Fibroblast of skin of back (primary cell): ENCODE measurements at places on chromosomes 5 and 9.

DNA sequence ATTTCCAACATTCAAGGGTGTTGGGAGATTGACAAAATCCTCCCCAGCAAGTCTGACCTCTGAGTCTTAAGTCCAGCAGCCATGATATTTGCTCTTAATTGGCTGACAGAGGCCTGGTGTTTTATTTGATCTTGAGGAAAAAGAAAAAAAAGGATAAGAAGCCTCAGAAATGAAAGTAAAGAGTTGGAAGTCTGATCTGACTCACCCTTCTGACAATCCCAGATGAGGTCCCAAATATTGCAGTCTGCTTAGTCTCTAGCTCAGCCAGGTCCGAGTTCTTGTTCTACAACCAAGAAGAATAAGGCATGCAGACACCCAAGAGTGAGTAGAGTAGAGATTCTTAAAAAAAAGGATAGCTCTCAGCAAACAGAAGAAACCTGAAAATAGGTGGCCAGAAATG is 632.5 kb upstream of the ST8SIA4 start:
- no peak for DNase-seq

DNA sequence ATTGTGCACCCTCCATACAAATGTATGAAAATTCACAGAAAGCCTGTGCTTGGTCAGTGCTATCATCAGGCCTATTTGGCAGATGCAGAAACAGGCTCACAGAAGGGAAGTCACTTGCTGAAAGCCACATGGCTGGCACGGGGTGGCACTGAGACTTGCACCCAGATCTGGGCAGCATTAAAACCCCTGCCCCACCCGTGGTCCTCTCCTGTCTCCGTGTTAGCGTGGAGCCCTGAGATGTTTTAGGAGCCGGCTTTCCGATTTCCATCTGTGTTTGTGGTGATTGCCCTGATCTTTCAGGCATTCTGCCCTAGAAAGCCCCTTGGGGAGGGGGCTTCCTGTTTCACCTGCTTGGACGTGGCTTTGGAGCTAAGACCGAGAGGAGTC is 102.2 kb upstream of the IER5L start:
- DNase-seq, result no peak

- no peak for DNase-seq
These were observed 71.0 kb upstream of the MELK start for GRCh38 chr9:36501727-36502126.

DNA sequence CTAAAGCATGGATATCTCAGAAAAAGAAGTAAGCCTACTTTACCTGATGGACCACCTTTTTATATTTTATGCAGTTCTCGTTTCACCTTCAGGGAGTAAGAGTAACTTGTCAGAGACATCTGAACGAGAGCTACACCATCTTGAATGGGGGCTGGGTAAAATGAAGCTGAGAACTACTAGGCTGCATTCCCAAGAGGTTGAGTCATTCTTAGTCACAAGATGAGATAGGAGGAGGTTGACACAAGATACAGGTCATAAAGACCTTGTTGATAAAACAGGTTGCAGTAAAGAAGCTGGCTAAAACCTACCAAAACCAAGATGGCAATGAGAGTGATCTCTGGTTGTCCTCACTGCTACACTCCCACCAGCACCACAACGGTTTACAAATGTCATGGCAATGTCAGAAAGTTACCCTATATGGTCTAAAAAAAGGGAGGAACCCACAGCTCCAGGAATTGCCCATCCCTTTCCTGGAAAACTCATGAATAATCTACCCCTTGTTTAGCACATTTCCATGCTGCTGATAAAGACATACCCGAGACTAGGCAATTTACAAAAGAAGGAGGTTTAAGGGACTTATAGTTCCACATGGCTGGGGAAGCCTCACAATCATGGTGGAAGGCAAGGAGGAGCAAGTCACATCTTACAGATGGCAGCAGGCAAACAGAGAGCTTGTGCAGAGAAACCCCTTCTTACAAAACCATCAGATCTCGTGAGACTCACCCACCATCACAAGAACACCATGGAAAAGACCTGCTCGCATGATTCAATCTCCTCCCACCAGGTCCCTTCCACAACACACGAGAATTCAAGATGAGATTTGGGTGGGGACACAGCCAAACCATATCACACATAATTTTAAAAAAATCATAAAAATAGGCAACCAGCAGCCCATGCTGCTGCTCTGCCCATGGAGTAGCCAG is 62.5 kb downstream of the GIN1 start:
- peak; percentile 20 for DNase-seq

- no peak for DNase-seq
These were observed 329.3 kb upstream of the TLE4 start for GRCh38 chr9:79242489-79242888.

DNA sequence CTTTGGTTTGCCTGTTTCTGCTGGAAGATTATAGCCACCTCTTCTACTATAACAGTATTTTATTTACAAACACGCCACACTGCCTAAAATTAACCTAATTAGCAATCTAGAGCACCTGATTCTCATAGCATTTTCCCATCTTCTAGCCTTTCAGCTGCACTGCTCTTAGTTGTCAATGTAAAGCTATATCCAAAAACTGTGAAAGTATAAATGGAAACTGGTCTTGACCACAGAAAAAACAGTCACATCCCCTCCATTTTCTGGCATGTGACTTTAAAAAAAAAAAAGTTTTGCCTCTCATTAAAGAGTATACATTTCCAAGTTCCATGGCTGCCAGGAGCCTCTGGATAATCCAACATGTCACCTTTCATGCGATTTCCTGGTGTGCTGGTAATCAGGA is 287.8 kb downstream of the DTWD2 start:
- no peak for DNase-seq

DNA sequence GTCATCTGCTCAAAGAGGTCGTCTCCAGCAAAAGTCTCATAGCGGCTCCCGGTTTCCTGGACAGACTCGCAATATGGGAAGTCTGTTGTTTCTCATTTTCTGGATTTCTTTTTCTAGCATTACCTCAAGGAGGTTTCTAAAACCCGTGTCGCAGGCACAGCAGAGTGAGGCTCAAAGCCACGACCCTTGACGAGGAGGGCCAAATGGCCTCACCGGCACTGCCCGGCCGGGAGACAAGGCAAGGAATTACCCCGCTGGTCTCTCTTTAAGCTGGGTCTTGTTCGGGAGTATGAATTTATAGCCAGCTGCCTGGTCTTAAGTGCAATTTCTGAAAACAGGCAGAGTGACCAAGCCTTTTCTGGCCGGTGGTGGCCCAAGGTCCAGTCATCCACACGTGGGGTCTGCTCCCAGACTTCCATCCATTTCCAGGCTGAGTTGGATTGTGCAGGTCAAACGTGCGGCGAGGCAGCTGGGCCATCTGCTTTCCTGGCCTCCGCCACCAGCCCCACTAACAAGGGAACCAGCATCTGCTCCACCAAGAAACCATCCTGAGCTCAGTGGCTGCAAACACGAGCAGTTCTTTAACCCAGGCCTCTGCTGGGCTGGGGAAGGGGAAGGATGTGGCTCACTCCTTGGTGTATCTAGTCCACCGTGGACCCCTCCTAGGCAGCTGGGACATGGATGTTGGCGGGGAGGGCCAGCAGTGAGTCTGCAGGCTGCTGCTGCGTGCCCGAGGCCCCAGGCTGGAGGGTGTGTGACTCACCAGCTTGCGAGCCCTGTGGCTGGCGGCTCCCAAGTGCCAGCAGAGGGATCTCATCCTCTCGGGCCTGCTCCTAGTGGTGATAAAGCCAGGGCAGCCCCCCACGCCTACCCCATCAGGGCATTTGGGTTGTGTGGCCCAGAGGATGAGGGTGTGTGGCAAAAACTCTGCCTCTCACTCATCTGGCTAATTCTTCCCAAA is 55.6 kb upstream of the COL5A1 start:
- DNase-seq, result peak; percentile 87

GRCh38 chr5:179516221-179516620 is 34.1 kb upstream of the RUFY1 start:
- DNase-seq, result no peak

GRCh38 chr5:42545038-42545437 is 121.8 kb downstream of the GHR start:
- no peak for DNase-seq

GRCh38 chr9:85703398-85703797 is 38.4 kb downstream of the AGTPBP1 start:
- peak; percentile 8 for DNase-seq

GRCh38 chr5:173739741-173740140 is 123.3 kb upstream of the BOD1 start:
- DNase-seq, result no peak

DNA sequence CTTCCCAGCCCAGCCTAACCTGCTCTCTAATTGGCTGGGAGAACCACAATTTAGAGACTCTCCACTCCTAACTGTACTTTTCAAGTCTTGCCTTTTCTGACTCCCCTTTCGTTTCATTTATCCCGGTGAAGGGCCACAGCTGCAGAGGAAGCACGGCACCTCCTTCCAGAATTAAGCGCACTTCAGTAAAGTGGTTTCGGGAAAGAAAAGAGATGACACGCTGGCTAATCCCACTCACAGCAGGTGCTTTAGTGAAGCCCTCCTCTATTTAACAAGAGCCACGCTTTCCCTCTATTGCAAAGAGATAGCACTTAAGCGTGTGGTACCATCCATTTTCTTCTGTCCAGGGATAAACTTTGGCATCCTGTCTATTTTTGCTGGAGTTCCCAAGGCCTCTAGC is 4.8 kb downstream of the DNAH5 start:
- no peak for DNase-seq

DNA sequence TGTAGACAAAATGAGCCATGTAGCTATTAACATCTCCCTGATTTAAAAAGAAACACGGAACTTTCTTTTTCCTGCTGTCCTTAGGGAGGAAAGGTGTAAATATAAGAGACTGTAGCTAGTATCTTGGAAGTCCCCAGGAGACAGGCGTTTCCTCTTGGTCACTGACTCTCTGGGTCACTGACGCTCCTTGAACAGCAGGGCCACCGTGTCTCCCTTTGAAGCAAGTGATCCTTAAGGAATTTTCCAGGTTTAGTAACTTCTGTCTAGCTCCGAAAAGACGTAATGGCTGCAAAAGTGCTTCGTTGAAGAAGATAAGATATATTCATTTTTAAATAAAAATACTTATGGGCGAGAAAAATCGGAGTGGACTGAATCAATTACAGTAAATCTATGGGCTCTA is 745 bp upstream of the CLTA start:
- peak; percentile 30 for DNase-seq

DNA sequence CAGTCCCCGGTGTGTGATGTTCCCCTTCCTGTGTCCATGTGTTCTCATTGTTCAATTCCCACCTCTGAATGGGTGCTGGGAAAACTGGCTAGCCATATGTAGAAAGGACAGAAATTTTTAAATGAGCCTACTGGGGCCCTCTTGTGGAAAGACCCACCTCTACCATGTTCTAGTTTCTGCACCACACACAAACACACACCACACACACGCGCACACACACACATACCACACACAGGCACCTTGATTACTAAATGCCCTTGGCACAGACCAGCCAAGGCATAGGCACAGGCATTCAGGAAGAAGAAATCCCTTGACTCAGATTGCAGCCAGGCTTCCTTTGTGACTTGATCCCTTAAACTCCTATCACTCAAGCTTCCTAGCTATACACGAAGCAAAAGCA is 60.5 kb downstream of the SIL1 start:
- peak; percentile 21 for DNase-seq

- no peak for DNase-seq
These were observed 205.7 kb downstream of the ADAMTS12 start for GRCh38 chr5:33685873-33686755.
